D721Med (cell line): ENCODE measurements at places on chromosomes 3 and 15.

- no peak for DNase-seq
These were observed 181.5 kb upstream of the LMCD1 start for GRCh38 chr3:8319935-8320634.

- no peak for DNase-seq
These were observed 157.9 kb downstream of the CHSY1 start for GRCh38 chr15:101093958-101094357.

DNA sequence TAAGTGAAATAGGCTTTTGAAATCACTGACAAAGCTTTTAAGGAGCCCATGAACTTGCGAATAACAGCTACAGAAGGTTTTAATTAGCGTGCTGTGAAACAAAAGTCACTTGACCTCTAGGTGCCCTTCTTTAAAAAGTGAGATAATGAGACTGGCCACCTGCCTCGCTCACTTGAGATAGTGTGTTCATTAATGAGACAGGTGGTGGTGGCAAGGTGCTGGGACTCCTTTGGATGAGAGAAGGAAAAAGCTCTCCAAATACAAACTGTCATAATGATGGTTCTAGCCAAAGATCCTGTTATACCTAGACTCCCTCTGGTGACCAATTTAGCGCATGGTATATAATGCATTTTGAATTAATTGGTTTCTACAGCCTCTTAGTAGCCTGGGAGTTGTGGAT, 22.7 kb upstream of the IREB2 start:
- no peak for DNase-seq

GRCh38 chr15:68817304-68818065, 3.2 kb downstream of the ANP32A start:
- no peak for DNase-seq

- DNase-seq = no peak
These were observed 47.8 kb upstream of the CTSH start for GRCh38 chr15:78992416-78993256.

- DNase-seq = no peak
These were observed 20.2 kb downstream of the NIPA1 start for GRCh38 chr15:22806664-22807063.

- no peak for DNase-seq
These were observed 2.2 kb downstream of the ST6GAL1 start for GRCh38 chr3:186932281-186933181.

- no peak for DNase-seq
These were observed 18.9 kb downstream of the CX3CR1 start for GRCh38 chr3:39260957-39261356.

- DNase-seq = no peak
These were observed 530.8 kb downstream of the FOXP1 start for GRCh38 chr3:71052716-71053115.

DNA sequence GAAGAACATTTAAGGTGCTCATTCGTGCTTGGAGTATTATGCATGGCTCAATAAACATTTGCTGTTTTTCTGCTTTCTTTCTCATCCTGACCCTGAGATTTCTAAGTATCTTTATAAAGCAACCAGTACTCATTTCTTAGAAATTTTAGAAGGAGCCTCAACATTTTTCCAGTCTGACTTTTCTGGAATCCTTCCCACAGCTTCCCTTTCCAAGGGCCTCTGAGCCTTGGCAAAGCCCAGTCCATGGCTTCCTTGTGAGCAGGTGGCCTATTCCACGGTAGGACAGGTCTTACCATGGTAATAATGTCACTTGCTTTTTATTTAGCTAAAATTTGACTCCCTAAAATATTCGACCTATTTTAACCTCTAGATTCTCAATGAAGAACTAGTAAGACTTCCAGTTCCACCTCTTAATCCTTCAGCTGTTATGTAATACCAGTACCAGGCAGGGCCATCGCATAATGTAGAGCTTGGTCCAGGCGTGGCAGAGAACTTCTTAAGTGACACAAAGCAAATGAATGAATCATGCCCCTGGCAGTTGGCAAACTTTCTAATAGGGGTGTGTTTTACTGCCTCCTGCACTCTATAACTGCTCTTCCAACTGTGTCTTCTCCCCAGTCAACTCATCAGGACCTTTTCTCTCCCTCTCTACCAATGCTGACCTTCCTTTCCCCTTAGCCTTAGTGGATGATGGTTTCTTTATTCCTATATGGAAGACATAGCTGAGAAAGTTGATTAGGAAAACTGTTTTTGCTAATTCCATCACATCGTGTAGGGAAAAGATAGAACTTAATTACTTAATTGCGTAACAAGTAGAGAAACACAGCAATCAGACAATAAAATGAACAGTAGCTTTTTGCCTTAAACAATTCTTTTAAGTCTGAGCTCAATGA, 894 bp upstream of the TM4SF4 start:
- DNase-seq = no peak

DNA sequence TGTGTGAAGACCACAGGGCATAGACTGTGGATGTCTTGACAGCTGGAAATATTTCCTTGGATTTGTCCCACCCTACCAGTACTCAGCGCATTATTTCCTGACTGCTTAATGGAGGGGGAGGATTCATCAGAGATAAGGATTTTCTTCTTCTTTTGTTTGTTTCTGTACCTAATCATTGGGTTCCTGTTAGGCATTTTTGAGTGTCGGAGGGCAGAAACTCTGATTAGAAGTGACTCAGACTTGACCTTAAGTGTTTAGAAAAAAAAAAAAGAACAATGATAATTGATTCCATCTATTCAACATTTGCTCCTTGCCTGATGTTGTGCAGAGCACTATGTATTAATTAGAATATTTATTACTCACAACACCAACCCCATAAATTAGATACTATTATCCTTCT, 78.5 kb upstream of the SYNPR start:
- no peak for DNase-seq

DNA sequence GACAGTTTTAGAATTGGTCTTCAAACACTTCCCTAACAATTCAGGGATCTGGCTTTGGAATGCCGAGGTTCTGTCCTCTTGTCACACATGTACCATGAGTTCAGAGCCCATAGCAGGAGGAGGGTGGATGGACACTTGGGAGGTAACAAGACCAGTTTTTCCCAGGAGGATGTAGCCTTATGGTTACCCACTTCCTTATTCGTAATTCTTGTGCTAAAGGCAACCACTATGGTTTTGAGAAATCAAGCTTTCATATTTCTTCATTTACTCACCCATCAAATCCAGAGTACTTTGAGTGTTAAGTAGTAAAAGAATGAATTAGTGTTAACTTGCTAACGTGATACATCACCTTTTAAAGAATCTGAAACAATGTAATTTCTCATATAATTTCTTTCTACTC, 479.6 kb upstream of the ALCAM start:
- DNase-seq = no peak

DNA sequence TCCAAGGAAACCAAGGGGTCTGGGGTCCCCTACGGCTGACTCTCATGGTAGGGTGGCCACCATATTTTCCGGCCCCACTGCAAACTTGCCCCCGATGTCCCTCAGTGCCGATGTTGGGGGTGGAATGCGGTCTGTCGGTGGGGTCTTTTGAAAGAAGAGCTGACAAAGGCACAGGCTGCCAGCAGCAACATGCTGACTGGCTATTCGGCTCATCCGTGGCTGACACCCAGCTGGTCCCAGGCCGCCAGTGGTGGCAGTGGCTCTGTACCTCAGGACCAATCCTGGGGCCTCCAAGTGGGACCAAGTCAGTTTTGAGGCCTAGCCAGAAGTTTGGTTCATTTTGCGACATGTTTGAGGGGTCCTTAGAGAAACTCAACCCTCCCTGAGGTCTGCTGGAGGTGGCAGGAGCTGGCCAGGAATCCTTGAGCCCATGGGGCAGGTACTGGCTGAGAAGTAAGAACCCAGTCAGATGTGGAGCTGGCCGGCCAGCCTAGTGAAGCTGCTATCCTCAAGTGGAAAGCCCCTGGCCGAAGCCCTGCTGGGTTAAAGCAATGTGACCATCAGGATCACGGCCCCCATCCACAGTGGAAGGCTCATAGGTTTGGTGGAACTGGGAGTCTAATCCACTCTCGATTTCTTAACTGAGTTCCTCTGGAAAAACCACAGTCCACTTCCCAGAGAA, 17.8 kb downstream of the BMF start:
- DNase-seq = no peak

DNA sequence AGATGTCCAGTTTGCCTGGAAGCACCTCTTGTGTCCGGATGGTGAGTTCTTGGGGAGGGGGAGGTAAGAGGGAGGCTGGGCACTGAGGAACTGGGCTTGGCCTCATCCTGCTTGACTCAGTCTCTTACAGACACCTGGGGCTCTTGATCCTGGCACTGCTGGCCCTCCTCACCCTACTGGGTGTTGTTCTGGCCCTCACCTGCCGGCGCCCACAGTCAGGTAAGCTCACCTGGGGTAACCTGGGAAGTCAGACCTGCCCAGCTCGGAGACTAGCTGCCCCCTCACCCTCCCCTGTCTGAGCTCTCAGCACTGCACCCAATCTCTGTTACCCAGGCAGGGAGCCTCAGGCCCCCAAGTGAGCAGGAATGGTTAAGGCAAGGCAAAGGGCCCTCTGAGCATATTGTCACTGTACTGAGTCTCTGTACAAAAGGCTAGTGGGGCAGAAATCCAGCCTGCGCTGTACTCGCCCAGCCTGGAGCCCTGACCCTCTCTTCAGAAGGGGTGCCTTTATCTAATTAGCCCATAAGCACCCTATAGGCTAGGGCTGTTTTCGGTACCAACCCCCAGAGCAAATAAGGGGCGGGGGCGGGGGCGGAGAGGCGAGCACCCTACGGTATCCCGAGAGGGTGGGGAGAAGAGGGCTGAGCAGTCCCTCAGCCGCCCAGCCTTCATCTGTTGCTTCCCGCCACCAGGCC, 2.2 kb upstream of the IL17RC start:
- DNase-seq = no peak

GRCh38 chr3:46890132-46890531, 12.6 kb downstream of the PTH1R start:
- DNase-seq = no peak

DNA sequence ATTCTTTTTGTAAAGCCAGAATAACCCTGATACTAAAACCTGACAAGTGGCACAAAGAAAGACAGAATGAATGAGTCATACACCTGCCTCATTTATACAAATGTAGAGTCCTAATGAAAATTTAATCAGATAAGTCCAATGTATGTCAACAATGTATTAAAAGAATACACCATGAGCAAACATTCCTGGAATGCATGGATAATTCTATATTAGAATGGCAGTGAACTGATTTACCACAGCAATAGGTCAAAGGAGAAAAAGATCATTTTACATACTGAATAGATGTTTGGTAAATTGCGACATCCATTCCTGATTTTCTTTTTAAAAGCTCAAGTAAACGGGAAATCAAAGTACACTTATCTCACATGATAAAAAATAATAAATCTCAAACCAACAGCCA, 11.2 kb upstream of the LOXL1 start:
- DNase-seq = no peak

DNA sequence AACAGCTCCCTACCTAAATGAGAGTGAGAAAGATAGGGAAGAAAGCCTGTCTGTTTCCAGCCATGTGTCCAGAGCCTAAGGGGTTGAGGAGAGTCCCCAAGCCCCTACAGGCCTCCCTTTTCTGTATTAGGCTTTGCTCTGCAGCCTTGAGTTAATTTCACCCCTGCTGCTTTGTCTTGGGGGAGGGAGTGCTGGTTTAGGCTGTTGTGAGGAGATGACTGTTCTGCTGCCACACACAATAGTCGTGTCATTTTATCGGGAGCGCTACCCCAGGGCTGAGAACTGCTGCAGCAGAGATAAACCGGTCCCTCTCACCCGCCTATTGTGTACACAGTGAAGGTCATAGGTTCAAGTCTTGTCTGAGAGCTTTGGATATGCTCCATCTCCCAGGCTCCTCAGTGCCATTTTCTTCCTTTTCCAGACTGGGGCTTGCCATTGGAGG, 1.4 kb downstream of the ZNF609 start:
- no peak for DNase-seq

GRCh38 chr3:138114431-138114918, 933 bp downstream of the DZIP1L start:
- no peak for DNase-seq

- DNase-seq = no peak
These were observed 182.4 kb downstream of the RBMS3 start for GRCh38 chr3:29463304-29463703.

DNA sequence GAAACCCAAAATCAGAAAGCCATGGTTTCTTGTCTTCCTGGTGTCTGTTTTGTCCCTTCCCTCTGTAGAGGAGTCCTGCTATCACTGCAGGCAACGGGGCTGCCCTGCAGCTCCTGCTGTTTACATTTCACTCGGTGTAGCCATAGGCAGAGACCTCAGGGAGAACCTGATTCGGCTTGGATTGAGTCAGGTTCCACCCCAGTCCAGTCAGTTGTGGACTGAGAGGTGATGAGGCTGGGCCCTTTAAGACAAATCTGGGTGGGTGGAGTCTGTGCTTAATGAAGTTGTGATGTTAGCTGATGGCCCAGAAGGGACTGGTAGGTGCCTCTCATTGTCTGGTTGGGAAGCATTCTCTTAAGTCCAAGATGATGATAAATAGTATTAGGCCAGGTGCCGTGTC, 35.7 kb downstream of the FLNB start:
- no peak for DNase-seq

- DNase-seq = no peak
These were observed 368.6 kb upstream of the GBE1 start for GRCh38 chr3:82130046-82130445.

GRCh38 chr15:69551391-69552056, 98.9 kb downstream of the RPLP1 start:
- DNase-seq = no peak

DNA sequence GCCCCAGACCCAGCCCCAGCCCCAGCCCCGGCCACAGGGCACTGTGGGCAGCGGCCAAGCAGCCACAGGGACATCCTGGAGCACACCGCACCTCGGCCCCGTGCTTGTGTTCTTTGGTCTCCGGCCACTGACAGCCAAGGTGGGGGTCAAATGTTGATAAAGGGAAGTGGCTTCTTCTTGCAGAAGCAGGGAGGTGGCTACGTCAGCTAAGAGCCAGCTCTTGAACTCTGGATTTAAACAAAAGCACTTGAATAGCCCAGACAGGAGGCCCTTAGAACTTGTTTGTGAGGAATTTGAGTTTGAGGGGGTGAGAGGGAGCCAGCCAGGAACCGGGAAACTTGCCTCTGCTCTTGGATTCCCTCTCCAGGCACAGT, 135.8 kb upstream of the ABHD17C start:
- DNase-seq = no peak

DNA sequence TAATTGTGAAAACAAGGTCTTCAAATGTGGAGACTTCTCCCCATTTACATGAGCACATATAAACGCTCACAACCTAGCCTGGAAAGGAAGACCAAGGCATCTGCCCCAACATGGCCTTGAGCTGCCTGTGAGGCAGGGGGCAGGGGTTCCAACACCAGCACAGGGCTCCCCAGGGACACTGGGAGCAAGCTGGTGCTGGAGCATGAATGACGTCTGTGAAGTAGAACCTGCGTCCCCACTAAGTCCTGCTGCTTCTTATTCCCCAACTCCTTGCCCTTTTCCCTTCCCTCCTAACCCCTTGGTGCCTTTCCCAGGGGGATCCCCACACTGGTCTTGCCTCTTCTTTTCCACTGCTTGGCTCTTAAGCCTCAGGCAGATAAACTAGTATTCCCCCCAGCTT, 93.1 kb downstream of the RBPMS2 start:
- DNase-seq = no peak
